ENCODE measurements at places on chromosomes 7 and 10.
A peak's percentile ranks its signal among the peaks of the same experiment; 100 is the strongest.

DNA sequence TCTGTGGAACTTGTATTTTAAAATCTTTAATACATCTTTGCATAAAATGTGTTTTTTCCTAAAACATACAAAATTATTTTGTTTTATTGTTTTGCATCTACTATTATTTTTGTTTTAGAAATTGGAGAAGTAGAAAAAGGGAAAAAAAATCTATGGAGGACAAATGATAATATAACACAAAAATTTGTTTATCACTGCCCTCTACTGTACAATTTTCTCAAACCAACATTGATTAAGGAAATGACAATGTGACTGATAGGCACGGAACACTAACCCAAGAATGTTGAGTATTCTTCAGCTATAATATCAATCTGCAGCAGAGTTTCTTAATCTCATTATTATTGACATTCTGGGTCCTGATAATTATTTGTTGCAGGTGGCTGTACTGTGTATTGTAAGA lies 9.5 kb upstream of the ING3 start:
- DNase-seq, result no peak

- no peak for DNase-seq
These were observed 2.0 kb upstream of the HEPACAM2 start for GRCh38 chr7:93228302-93228701.

GRCh38 chr10:75432763-75433162 lies 1.3 kb downstream of the LRMDA start:
- no peak for DNase-seq

GRCh38 chr7:151240942-151241754 lies 7.3 kb downstream of the SMARCD3 start:
- DNase-seq, result no peak

GRCh38 chr10:118680197-118680596 lies 74.6 kb downstream of the CACUL1 start:
- DNase-seq, result no peak

GRCh38 chr7:73978661-73979563 lies 49.1 kb upstream of the ELN start:
- peak; percentile 94 for DNase-seq

DNA sequence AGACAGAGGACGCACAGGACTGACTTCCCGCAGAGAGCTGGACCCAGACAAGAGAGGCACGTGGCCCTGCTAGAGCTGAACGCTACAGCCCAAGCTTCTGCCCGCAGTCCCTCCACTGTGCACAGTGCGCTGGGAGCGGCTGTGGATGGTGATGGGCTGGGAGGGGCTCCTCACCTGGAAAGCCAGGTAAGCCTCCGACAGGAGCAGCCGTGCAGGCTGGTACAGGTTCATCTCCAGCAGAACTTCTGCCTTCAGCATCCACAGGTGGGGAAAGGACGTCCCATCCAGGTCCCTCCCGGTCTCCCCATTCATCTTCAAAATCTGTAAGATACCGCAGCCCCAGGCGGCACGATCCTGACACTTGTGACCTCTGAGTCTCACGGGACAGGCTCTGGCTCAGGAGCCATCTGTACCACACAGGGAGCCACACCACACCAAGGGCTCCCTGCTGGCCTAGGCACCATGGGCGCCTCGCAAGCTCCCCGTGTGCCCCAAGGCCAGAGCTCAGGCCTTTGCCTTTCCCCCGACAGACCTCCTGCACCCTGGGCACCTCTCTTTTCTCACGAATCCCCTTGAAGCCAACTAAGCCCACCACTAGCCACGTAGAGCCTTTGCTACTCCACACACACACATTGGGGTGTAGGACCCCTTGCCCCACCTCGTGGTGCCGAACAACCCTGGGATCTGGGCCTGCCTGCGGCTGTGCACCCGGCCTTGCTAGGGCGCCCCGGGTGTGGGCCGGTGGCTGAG lies 76.3 kb downstream of the CFAP46 start:
- DNase-seq, result no peak

GRCh38 chr10:36577126-36577525 lies 548.3 kb upstream of the ANKRD30A start:
- DNase-seq, result no peak

DNA sequence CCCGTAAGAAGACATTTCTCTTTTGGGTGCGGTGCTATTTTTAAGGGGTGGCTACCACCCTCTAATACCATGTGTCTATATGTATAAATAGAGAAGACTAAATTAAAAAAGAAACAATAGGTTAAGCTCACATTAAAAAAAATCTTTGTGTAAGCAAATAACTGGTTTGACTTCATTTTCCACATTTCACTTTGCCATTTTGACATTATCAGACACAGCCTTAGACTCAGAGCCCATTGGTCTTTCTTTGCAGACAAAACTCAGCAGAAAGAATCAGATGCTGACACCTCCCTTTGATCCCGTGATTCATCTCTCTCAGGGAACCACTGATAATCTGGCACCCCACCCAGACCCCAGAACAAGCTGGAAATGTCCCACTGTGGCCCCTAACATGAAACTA lies 74.5 kb downstream of the EMX2 start:
- DNase-seq, result no peak

DNA sequence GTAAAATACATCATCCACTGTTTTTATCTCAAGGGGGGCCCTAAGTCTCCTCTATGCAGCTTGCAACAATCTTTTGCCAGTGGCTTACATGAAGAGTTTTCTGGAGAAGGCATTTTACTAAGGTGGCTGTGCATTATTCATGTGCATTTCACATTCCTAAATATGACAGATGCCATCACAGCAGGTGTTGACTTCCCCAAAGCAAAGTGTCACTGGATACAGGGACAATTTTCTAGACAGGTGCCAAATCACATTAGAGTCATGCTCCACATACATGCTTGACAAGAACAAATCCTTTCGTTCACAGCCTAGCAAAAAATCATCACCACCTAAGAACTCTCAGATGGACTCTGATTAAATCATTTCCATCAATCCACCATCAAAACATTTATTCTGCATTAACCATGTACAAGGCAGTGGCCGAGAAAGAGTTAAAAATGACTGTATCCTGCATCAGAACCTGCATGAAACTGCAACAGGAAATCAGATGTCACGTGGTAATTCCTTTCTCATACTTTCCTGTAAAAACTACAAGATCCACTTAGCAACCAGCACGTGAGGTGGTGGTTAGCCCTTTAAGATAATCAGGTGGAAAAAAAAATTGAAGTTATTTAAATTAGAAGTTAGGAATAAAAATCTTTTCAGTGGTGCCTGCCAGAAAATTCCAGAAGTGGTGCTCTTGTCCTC lies 88.2 kb upstream of the AFAP1L2 start:
- no peak for DNase-seq

GRCh38 chr10:17023386-17024298 lies 106.0 kb downstream of the CUBN start:
- DNase-seq, result peak; percentile 68

All from left colon (tissue), 2 donors.